ENCODE measurements at places on chromosomes 7 and 10.

GRCh38 chr7:158390460-158390859 lies 197.2 kb downstream of the PTPRN2 start:
- no peak for DNase-seq

DNA sequence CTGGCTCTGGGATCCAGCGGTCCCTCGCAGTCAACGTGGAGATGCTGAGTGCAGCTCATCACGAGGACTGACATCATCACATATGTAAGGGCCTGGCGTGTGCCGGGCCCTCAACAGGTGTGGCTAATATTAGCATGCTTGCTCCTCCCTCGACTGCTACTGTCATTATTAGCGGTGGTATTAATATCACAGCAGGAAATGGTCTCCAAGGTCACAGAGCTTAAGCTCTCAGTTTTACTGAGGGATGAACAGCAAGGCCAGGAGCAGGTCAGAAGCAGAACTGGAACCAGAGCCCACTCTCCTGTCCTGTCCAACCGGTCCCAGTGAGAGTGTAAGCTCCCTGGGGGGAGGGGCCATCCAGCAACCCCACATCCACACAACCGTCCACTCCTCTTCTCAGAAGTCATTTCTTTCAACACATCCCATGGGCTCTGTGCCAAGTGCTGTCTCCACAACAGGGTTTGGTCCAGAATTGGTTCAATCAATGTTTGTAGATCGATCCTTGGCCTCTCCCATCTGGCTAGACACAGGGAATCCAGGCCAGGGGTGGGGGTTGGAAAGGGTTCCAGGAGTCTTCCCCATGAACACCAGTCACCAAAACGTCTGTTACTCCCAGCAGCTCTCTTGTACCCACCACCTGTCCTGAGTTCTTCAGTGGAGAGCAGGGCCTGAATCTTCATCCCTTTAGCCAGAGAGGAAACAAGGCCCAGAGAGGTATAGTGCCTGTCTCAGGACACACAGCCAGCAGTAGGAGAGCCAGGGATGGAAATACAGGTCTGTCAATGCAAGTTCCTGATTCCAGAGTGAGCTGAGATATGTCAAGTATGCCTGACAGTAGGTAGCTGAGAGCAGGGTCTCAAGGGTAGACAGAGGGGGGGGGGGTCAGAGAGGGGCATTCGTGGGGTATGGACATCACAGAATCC lies 45.3 kb upstream of the ZMIZ1 start:
- DNase-seq: no peak

- DNase-seq: no peak
Observed at GRCh38 chr7:130429019-130429418, 11.8 kb downstream of the CEP41 start.

DNA sequence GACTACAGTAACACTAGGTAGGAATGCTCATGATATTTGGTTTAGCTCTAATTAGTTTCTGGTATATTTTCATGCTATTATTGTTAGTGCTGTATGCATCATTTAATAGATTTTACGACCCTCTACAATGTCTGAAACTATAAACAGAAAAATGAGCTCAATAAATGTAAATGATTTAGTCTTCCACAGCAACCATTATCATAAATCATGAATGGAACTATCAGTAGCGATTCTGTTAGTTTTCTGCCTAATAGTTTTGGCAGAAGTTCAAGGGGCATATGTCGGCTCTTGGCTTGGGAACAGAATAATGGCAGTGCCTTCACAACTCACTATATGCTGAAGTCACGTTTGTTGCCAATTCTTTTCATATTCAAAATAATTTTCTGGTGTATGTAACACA lies 494.8 kb downstream of the PARD3 start:
- DNase-seq: no peak

GRCh38 chr7:101104193-101104713 lies 19.0 kb downstream of the TRIM56 start:
- no peak for DNase-seq

GRCh38 chr7:27520815-27521790 lies 141.6 kb downstream of the HIBADH start:
- peak; percentile 31 for DNase-seq

DNA sequence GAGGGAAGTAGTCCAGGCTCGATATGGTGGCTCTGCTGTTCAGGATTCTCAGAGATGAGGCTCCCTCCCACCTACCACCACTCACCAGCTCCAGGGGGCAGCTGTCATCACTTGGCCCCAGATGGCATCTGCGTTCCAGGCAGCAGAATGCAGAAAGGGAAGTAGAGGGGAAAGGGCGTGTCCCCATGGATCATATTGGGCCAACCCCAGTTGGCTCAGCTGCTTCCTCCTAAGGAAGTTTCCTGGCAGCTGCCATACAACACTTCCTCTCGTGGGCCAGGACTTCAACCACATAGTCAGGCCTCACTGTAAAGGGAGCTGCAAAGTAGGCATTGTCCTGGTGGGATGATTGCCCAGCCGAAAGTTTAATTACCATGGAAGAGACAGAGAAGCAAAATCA lies 1.6 kb upstream of the TEX36 start:
- DNase-seq: no peak

DNA sequence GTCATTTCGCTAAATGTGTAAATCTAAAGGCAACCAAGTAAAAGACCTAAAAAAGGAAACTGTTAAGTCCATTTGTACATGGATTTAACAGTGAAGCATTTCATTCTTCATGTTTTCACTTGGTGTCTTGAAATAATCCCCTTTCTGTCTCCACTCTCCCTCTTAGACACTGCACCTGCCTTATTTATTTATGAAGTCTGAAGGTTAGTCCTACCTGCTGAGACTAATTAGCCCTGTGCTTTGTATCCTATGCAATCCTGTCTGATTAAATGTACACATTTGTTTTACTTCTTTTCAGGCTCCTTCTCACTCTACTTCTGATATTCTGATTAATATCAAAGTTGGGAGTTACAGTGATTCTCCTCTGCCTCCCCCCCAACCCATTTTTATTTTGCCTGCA lies 1.9 kb upstream of the TCF7L2 start:
- no peak for DNase-seq

GRCh38 chr10:78053211-78053868 lies 19.7 kb downstream of the RPS24 start:
- DNase-seq: peak; percentile 52

GRCh38 chr7:21749378-21749777 lies 196.3 kb downstream of the CDCA7L start:
- no peak for DNase-seq

DNA sequence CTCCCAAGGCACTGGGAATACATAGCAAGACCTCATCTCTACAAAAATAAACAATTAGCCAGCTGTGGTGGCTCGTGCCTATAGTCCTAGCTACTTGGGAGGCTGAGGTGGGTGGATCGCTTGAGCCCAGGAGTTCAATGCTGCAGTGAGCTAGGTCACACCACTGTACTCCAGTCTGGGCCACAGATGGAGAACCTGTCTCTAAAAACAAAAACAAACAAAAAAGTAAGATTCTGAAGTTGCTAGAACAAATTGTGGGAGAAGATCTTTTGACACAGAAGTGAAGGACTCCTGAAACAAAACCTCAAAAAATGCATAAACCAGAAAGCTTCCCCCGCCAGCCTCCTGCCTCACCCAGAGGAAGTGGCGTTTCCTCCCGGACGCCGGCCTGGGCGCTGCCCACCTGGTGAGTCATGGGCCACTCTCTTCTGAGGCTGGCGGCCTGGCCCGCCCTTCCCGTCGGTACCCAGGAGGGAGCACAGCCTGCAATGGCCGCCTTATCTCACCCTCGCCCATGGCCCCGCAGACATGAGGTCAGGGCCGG lies 25.4 kb upstream of the ELN start:
- DNase-seq: peak; percentile 21

DNA sequence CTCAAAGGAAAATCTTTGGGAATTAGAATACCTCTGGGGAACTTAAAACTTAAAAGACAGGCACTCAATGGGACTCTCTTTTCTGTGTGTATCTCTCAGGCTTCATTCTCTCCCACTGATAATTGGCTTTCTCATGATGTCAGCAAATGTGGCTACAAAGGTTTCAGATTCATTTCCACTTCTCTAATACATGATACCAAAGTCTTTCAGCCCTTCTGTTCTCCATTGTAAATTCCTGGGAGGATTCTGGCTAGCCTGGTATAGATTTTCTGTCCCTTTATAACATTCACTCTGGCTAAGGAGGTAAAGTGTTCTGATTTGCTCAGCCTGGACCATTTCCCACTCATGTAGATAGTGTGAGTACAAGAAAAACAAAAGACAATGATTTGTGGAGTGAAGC lies 606.2 kb downstream of the PCDH15 start:
- no peak for DNase-seq

GRCh38 chr7:32289651-32290414 lies 200.3 kb downstream of the LSM5 start:
- no peak for DNase-seq

DNA sequence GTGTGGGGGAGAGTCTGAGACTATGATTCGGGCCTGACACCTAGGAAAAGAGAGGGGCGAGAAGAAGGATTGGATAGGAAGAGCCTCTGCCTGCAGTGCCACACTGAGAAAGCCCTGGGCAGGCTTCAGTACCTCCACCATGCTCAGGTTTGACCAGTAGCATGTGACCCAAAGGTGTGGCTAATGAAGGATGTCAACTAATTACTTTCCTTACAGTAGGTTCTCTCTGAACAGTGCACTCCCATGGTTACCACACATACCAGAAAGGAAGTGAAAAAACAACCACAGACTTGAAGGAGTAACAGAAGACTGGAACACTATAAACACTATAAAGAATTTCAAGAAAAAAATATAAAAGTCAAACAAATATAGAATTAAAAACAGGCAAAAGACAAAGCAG lies 46.2 kb downstream of the SEM1 start:
- DNase-seq: no peak

DNA sequence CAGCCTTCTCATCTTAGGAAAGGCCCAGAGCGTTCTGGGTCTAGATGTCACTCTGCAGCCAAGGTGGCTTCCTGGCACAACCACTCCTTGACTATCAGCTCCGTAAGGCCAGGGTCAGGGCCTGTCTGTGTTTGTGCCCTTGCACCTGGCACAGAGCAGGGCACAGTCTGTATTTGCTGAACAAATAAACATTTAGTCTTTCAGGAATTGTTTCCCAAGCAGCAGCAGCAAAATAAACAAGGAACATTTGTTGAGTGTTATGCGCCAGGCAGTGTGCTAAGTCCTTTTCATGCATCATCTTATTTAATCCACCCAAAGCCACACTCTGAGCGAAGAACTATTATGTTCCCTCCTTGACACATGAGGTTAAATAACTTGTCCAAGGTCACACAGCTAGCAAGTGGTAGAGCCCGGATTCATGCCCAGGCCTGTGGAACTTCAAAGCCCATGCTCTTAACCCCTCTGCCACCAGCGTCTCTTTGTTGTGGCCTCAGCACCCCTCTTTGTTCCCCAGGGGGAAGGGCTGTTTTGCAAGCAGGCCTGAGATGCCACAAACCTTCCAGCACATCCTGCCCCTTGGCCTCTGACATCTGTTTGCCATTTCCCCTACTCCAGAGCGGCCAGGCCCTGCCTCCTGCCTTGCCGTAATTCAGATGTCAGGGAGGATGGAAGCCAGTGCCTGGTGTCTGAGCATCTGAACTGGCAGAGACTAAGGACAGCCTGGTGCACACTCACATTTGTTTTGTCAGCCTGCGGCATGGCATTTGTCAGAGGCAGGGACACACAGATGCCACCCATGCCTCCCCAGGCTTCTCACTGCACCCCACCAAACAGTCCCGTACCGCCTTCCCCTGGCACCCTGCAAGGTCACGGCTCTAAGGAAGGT lies 325.8 kb upstream of the ZMIZ1 start:
- no peak for DNase-seq

DNA sequence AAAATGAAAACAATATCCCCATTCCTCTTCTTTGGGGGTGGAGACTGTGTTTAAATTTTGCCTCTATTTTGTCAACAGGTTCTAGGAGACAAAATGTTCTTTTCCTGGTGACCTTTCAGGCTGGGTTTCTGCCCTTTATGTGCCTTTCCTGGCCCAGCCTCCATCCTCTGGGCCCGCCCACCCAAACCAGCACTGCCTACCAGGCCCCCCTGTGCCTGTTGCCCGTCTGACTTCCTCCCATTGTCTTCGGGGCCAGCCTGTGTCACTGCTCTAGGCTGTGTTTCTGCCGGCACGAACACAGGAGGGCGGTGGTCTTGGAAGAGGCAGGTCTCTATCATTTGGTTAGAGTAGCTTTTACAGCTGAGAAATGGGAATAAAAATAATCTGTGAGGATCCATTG lies 13.9 kb downstream of the TSPAN14 start:
- no peak for DNase-seq

- no peak for DNase-seq
Observed at GRCh38 chr10:24150853-24151252, 58.1 kb upstream of the KIAA1217 start.

GRCh38 chr10:21427804-21428481 lies 97.5 kb downstream of the SKIDA1 start:
- DNase-seq: no peak

GRCh38 chr10:47286591-47287315 lies 13.2 kb upstream of the GDF10 start:
- no peak for DNase-seq

DNA sequence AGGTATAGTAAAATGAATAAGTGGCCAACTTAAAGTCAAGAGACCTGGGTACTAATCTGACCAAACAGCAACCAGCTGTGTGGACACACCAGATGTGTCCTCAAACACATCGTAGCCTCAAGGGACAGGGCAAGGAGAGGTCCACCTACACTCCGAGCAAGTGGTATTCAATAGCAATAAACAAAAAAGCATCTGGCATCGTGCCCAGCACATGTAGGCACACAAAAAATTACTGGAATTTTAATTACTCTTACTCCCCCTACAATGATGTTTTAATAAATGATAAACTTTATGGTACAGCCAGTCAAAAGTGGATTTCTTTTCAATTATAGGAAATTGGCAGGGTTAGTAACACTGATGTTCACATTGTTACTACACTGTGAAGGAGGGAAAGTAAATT lies 3.5 kb upstream of the RGS10 start:
- DNase-seq: no peak

GRCh38 chr7:149238051-149238450 lies 1.4 kb upstream of the ZNF212 start:
- DNase-seq: no peak

GRCh38 chr7:110867771-110868170 lies 223.2 kb upstream of the LRRN3 start:
- DNase-seq: no peak

DNA sequence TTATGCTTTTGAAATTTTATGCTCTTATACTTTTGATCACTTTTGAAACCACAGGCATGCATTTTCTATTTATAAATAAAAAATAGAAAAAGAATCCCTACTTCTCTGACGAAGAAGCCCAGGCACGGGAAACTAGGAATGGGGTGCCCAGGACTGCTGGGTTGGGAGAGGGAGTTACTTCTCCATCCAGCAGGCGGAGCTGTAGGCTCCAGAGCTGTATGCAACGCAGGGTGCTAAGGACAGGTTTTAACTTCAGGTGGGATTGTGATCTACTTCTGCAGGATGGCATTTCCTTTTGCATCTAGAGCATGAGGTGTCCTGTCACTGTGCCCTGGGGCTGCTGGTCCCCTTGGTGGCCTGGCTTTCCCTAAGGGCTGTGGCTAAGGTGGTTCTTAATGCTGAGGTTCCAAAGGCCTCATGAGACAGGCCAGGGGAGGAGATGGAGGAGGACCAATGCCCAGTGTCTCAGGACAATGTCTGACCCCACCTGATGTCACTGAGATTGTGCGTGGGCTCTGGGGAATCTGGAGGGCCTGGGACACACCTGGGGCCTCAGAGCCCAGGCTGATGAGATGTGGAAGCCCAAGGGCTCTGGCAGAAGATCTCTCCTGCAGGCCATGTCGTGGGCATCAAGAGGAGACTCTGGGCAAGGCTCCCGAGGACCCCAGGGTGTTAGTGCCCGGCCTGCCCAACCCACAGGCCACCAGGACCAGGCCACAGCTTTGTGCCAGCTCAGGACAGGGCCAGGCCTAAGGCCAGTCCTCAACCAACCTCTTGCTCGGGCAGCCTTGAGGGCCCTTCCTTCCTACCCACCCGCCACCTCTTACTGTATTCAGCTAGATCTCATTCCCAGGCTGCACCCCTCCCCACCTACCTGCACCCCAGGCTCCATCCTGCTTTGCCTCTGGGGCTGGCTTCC lies 507 bp downstream of the CCDC201 start:
- no peak for DNase-seq

Measured in AG04449 (cell line).